ENCODE measurements at places on chromosomes 1 and 21.

DNA sequence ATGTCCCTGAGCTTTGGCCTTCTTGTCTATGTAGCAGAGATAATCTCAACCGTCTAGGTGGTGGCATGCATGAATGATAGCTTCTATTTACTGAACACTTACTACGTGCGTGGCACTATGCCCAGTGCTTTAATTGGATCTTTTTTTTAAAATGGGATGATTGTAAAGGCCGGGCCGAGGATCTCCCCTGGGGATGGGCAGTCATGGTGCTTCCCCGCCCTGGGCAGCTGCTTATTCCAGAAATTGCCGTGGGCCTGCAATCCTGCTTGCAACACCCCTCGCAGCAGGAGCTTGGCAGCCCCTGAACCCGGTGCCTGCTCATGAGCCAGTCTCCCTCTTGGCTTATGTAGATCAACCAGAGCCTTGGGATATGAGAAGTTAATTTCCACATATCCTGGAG, 360.7 kb downstream of the CAMTA1 start:
- DNase-seq = no peak

GRCh38 chr21:45202889-45203288, 84.8 kb downstream of the POFUT2 start:
- DNase-seq = peak; percentile 32

GRCh38 chr1:31768939-31769704, 5.0 kb upstream of the ADGRB2 start:
- DNase-seq = no peak

DNA sequence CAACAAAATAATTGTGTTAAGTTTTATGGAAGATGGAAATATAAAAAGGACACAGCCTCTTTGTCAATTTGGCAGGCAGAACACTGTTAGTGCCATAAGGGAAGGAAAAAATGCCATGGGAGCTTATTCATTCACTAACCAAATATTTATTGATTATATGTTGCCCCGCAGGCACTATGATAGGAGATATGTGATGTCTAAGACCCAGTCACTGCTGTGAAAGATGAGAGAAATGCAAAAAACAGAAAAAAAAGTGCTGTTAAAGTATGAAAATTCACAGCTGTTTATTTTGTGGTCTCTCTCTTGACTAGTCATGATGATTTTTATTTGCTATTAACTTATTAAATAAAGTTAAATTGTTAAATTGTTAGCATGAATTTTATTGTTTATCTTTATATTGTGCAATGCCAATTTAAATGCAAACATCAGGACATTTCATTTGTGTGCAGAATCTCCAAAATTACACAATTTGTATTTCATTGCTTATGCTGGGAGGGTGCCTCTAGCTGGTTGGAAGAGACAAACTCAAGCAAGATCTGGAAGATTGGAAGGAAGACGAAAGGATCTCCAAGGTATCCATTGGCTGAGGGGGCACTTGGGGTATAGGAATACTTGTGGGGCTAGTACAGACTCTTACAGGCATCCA, 17.8 kb upstream of the PTGFR start:
- DNase-seq = no peak

DNA sequence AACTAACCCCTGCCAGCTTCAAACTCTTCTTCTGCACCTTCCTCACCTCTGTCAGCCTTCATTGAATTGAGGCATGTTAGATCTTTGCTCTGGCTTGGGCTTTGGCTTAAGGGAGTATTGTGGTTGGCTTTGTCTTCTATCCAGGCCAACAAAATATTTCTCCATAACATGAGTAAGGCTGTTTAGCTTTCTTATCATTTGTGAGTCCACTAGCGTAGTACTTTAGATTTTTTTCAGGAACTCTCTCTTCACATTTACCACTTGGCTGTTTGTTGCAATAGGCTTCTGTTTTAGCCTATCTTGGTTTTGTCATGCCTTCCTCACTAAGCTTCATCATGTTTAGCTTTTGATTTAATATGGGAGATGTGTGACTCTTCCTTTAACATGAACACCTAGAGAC, 417.5 kb downstream of the NCAM2 start:
- DNase-seq = no peak

DNA sequence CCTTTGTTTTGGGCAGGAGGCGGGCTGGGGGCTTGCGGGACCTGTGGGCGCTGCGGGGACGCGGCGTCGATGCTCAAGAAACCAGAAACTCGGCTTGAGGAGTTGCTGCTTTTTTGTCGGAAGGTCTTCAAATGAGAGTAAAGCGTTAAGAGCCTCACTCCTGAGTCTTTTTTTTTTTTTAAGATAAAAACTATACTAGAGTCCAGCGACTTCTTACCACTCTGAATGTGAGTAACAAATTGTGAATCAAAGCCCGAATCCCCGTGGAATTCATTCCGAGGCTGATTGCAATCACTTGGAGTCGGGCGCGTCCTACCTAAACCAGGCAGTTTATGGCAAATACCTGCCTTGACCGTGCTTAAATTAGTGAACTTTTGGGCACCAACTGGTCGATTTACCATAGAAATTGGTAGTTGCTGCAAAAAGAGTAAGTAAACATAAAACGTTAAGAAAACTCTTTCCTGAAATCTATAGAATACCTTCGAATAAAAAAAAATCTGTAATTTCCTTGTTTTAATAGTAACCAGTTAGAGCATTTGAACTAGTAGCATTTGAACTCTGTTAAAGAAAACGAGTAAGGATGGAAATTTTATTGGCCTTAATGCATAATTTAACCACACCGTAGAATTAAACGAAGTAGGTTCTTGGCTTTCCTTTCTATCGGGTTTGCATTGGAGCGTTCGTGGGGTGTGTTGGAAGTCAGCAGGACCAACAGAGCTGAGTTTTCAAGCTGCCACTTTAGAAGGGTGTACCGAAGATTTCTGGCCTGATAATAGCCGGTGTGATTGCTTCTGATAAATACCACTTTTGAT, 769 bp downstream of the GPSM2 start:
- peak; percentile 33 for DNase-seq
